ENCODE measurements at places on chromosomes 3 and 15.

- DNase-seq = no peak
Measured at GRCh38 chr15:39108021-39108420, 472.9 kb upstream of the THBS1 start.

DNA sequence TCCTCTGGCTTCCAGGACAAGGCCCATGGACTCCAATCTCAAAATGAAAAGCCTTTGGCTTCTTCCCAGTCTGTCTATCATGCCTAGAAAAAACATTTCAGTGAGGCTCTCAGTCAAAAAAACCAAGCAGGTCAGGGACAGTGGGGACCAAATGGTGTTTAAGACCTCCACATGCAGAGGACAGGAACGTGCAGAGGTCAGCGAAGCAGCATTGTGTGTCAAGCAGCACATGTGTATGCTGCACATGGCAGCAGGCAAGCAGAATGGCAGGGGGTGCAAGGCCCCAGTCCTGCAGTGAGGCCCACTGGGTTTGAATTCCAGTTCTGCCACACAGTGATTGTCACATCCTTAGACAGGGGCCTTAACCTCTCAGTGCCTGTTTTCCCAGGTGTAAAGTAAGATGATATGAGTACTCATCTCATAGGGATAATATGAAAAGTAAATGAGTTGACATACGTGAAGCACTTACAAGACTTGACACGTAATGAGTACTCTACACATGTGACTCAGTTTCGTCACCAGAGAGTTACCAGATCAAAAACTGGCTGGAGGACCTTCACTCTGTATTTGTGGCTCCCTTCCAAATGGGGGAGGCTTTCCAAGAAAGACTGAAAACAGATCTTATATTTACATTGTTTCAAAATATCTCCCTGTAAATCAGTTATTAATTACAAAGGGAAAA is 11.2 kb downstream of the STIMATE start:
- no peak for DNase-seq

- no peak for DNase-seq
Measured at GRCh38 chr3:112303764-112304325, 9.8 kb upstream of the SLC9C1 start.

GRCh38 chr3:186843039-186843432 is 526 bp downstream of the ADIPOQ start:
- no peak for DNase-seq

DNA sequence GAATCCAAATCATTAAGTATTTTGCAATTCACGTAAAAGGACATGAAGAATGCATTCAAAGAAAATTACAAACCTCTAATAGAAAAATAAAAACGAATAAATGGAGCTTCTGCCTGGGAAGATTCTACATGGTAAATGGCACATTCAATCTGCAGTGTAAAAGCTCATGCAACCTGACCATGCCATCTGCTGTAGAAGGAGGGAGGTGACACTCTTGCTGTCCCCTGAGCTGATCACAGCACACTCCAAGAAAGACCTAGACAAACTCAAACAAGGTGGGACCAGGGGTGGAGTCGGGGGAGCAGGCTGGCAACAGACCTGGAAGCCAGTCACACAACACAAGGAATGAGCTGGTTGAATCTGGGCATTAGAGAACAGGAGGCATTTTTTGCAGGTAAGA is 101.8 kb downstream of the BDH1 start:
- DNase-seq = no peak

DNA sequence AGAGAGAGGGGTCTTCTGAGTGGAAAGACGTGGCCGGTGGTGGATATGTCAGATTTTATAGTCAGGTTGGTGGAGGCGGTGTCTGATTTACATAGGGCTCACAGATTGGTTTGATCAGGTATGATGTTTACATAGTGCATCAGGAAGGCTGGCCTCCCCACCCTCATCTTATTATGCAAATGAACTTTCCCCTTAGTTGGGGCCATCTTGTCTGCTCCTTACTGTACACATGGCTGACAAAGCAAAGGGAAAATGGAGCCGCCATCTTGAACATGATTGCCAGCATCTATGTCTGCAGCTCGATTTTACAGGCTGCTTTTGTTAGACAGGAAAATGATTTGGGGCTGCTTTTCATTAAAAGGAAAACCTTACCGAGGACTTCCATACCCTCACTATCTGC is 19.9 kb downstream of the SQOR start:
- DNase-seq = no peak

- DNase-seq = no peak
Measured at GRCh38 chr15:91135201-91136130, 35.4 kb downstream of the SV2B start.

- DNase-seq = no peak
Measured at GRCh38 chr15:55740981-55741832, 1.7 kb downstream of the PRTG start.

DNA sequence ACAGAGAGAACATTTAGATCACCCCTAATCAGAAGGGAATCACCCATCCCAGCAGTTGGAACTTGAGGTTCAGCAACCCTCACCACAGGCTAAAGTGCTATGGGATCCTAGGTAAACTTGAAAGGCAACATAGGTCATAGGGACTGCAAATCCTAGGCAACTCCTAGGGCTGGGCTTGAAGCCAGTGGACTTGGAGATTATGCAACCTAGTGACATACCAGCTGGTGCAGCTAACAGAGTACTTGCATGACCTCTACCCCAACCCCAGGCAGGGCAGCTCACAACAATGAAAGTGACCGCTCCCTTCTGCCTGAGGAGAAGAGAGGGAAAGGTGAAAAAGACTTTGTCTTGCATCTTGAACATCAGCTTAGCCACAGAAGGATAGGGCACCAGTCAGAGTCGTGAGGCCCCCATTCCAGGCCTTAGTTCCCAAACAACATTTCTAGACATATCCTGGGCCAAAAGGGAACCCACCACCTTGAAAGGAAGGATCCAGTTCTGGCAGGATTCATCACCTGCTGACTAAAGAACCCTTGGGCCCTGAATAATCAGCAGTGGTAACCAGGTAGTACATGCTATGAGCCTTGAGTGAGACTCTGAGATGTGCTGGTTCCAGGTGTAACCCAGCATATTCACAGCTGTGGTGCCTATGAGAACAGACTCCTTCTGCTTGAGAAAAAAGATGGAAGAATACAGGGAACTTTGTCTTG is 37.6 kb upstream of the FBN1 start:
- no peak for DNase-seq

GRCh38 chr3:41002104-41002503 is 197.2 kb upstream of the CTNNB1 start:
- DNase-seq = peak; percentile 42

- DNase-seq = no peak
Measured at GRCh38 chr15:61295239-61295638, 66.1 kb upstream of the RORA start.

DNA sequence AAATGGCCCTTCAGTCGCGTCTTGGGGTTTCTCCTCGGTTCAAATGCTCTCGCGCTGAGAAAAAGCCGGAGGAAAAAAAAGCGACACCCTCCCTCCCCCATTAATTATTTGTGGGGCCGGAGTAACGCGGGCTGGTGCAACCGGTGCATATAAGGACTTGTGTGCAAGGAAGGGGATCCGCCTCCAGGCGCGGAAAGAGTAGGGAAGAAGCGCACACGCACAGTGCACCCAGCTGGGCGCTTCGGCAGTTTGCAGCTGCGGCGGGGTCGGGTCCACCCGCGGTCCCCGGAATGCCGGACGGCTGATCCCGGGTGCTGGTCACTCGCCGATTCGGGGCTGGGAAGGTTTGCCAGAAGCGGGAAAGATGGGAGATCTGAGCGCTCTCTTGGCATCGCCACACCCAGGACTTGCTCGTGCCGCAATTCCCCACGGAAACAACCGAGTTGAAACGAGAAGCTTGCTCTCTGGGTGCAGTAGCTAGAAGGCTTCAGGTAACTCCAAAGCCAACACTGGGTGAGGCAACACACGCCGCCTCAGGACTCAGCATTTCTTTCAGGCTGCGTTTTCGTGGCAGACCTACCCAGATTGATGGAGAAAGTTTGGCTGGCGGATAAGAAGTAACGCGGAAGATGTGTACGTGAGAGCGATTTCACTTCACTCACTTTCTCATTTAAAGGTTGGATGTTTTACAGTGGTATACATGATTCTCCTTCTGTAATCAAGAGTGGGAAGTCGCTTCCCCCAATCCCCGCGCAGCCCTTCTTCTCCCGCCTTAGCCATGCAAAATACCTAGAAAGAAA is 720 bp upstream of the TNIK start:
- DNase-seq = peak; percentile 73

GRCh38 chr15:84633311-84634227 is 20.5 kb downstream of the WDR73 start:
- DNase-seq = peak; percentile 41

DNA sequence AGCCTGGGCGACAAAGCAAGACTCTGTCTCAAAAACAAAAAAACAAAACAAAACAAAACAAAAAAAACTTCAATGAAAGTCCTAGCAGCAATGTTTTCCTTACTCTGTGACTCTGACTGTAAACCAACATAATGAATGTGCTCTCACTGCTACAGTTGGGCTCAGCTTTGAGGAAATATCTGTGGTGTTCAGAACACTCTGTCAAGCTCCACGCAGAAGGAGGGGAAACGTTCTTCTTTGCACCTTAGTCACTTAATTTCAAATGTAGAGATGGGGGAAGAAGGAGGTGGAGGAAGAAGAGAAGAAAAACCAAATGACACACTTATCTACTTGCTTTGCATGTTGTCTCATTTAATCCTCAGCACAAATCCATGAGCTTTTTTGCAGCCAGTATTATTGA is 107.1 kb upstream of the UBE3A start:
- no peak for DNase-seq

- peak; percentile 72 for DNase-seq
Measured at GRCh38 chr15:66775127-66776105, 73.4 kb downstream of the SMAD6 start.

DNA sequence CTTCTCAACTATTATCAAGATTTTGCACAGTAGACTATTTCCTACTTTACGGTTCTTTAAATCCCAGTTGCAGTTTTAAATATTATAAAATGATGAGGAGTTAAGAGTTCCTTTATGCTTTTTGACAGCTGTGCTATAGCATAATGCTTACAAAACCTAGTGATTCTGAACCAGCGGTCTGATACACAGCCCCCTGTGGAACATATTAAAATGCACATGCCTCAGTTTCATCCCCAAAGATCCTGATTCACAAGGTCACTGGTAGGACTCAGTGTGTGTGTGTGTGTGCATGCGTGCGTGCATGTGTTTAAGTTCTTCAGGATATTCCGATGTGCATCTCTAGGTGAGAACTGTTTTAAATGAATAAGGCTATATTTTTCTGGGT is 330.1 kb upstream of the TPM1 start:
- no peak for DNase-seq

GRCh38 chr15:57675481-57676181 is 30.9 kb upstream of the POLR2M start:
- DNase-seq = no peak

- DNase-seq = no peak
Measured at GRCh38 chr3:186917512-186918312, 12.6 kb upstream of the ST6GAL1 start.

DNA sequence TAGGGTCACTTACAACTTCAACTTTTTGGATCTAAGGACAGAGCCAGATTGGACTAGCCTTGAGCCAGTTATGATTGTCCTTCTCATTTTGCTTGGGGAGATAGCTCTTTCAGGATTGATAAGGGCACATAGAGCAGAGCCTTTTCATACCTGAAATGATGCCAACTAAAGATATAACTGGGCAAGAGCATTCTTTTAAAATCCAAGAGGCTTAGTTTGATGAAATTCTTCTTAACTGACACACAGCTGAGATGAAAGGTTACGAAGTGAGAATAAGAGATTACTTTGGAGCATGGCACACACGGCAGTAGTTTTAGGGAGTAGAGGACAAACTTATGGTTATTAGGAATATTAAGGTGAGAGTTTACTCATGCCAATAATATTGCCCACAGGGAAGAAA is 12.7 kb downstream of the CD200 start:
- no peak for DNase-seq

- peak; percentile 0 for DNase-seq
Measured at GRCh38 chr3:44510000-44510368, 32.5 kb upstream of the ZNF445 start.

Data from COR-L47 (cell line).